Fibroblast of skin of left biceps (primary cell): ENCODE measurements at places on chromosomes 5 and 9.

DNA sequence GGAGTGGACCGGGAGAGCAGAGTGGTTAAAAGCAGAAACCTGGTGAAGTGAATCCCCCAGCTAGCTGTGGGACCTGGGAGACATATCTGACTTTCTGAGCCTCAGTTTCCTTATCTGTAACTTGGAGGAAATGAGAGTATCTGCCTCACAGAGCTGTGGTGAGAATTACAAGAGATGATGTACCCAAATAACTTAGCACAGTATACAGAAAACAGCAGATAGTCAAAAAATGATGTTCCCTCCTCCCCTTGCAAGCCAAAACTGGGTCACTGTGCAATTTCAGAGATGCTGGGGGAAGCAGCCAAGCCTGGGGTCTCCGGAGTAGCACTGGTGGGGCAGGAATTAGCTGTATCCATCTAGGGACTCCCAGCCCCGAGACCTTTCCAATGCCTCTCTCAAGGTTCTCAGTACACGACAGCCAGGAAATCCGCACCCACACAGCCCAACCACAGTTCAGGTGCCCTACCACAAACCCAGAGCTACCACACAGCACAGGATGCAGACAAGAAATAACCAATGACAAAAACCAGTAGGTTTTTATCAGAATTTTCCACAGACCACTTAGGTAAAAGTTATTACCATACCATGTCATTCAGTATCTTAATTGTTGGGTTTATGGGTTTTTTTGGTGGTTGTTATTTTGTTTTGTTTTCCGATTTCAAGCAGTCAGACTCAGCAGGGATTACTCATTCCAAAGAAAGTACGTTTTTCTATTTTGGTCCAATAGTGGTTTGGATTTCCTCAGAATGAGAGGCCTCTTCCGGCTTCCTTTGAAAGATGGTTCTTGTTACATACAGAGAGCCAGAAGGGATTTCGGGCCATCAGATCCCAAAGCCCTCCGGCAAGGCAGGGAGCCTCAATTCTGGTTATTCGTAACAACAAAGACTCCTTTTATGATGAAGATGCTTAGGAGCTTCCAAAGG, 4.9 kb upstream of the HRH2 start:
- no peak for DNase-seq

DNA sequence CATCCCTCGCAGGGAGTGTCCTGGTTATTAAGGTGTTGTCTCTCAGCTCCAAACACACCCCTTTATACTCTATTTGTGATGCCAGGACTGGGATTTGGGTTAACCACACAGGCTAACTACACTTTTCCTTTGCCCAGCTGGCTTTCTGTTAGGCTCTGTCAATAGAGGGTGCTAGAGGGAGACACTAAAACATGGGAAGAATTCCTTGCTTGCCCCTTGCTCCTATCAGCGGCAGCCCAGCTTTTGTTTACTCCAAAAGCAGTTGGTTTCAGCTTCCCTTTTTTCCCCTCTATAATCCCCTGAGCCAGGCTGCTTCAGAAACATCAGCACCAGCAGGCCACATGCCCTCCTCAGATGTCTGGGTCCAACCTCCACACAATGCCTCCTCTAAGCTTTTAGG, 297.1 kb downstream of the KCTD16 start:
- no peak for DNase-seq

DNA sequence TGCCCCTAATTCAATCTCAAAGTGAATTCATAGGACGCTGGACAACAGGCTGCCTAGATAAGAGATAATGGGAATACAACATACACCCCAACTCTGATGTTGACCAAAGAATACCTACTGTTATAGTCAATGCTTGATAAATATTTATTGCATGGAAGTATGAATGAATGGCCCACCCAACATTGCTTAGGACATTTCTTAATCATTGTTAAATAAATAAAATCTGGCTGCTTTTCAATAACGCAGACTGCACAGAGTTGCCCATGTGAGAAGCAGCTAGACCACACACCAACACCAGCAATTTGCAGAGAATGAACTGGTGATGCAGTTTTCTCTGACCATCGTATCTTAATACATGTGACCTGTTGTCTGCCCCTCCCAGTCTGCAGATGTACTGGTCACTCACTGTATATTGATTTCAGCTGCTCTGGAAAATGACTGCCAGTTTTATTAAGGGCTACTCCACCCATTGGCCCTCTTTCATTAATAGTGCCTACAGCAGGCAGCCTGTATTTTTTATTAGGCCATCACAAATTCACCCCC, 236.2 kb upstream of the WWC1 start:
- DNase-seq: no peak

- no peak for DNase-seq
These were observed 93.6 kb upstream of the ALDH1B1 start for GRCh38 chr9:38298904-38299303.

GRCh38 chr9:90905822-90906221, 104.2 kb downstream of the SYK start:
- DNase-seq: no peak

- no peak for DNase-seq
These were observed 7.0 kb downstream of the HEMGN start for GRCh38 chr9:97930972-97931371.

GRCh38 chr5:78547731-78548615, 100.6 kb downstream of the LHFPL2 start:
- DNase-seq: peak; percentile 89

DNA sequence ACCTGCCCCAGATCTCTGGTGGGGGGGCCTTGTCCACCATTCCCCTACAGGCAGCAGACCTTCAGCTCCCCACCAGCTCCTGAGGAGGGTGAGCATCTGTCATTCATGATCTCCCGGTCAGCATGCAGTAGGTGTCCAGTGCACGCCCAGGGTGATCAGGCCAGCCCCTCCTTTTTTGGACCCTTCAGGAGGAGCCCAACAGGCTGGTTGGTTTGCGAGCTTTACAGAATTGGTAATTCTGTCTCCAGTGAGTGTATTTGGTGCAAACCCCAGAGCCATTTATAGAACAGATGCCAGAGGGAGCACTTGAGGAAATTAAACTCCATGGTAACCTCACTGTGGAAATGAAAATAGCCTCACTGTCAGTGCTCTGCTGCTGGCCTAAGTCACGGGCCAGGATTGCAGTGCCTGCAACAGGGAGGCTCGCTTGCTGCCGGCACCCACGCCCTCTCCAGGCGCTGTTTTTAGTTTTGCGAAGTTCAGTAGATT, 23.4 kb downstream of the WNK2 start:
- no peak for DNase-seq

DNA sequence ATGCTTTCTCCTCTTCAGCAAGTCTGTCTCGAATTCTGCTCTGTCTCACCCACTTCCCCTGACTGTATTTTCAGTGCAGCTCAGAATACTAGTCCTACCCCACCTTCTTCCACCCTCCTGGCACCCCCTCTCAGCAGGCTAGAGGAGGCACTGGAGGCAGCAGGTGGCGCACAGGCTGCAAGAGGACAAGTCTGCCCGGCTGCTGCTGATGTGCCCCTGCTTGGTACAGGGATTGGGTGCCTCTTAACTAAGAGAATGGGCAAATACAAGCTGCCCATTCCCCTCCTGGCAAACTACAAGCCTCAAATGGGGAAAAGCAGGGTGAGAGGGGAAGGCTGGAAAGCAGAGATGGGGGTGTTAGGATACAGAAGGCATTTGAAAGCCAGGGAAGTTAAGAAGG, 5.1 kb downstream of the TLN1 start:
- DNase-seq: no peak

DNA sequence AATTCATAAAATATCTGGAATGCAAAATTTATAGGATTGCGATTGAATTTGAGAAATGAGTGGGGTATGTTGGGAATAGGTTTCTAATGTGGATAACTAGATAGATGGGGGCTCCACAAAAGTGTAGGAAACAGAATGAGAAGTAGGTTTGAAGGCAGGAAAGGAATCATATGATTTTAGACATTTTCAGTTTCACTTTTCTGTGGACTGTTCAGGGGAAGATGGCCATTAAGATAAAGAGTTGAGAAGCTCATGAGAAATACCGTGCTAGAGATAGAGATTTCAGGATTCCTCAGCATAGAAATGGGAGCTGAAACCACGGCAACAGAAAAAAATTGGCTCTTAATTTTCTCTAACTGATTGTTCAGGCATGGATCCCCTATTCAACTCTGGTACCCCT, 163.4 kb upstream of the CD180 start:
- DNase-seq: no peak

- no peak for DNase-seq
These were observed 16.2 kb downstream of the QSOX2 start for GRCh38 chr9:136229096-136230065.

DNA sequence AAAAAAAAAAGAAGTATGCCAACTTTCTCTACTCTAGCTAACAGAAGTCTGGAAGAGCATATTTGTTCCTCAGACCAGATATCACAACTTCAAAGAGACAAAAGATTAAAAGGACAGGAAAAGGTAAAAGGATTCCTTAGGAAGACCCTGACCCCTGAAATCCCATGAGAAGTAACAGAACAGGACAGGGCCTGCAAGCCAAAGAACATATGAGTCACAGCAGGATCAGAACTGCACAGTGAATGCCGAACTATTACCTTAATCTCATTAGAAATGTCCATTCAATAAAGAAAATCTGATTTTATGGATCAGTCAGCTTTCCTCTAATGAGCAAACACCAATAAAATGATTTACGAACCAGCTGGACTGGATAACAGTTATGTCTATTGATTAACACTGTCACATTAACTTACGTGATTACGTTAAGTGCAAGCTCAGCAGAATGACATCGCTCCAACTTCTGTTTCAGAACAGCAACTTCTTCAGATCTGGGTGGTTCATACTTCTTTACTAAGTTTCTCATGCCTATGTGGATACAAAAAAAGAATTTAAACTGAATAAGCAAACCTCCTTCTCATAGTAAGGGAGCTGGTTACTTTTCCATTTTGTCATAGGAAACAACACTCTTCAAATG, 13.6 kb downstream of the CCNH start:
- DNase-seq: no peak

- no peak for DNase-seq
These were observed 13.1 kb downstream of the DAP start for GRCh38 chr5:10747678-10748622.

DNA sequence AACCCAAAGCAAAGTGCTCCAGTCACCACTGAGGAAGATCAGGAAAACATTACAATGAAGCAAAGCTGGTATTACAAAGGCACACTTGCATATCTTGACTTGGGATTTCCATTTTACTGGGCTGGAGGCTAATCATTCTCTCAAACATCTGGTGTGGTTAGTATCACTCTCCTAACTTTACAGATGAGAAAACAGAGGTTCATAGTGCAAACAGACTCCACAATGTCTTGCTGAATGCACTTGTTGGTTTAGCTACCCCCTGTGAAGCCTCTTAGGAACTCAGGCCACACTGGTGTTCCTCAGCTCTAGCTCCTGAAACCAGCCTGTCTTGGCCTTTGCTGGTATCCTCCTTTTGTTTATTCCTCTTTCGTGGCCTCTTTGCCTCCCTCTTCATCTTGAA, 29.5 kb upstream of the SMAD5 start:
- no peak for DNase-seq

GRCh38 chr5:170427672-170428236, 38.6 kb upstream of the KCNMB1 start:
- peak; percentile 20 for DNase-seq

DNA sequence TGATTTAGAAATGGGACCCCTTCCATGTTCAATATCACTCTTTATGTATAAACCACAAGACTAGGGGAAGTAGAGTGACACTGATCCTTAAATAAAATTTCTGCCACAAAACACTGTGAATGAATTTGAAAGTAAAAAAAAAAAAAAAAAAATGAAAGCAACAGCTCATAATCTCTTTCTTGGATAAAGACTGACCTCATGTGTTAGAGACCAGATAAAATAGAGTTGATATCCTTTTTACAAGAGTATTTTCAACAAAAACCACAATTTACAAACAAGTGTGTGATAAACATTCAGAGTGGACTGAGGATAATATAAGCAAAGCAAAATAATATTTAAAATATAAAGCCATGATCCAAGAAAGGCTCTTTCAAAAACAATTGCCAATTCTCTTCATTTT, 180.2 kb downstream of the FBXL17 start:
- no peak for DNase-seq

- DNase-seq: no peak
These were observed 57.8 kb downstream of the RORB start for GRCh38 chr9:74554751-74555419.

GRCh38 chr9:19456426-19456825, 47.6 kb downstream of the ACER2 start:
- DNase-seq: no peak

GRCh38 chr5:174145821-174146220, 100.3 kb downstream of the NSG2 start:
- DNase-seq: no peak

DNA sequence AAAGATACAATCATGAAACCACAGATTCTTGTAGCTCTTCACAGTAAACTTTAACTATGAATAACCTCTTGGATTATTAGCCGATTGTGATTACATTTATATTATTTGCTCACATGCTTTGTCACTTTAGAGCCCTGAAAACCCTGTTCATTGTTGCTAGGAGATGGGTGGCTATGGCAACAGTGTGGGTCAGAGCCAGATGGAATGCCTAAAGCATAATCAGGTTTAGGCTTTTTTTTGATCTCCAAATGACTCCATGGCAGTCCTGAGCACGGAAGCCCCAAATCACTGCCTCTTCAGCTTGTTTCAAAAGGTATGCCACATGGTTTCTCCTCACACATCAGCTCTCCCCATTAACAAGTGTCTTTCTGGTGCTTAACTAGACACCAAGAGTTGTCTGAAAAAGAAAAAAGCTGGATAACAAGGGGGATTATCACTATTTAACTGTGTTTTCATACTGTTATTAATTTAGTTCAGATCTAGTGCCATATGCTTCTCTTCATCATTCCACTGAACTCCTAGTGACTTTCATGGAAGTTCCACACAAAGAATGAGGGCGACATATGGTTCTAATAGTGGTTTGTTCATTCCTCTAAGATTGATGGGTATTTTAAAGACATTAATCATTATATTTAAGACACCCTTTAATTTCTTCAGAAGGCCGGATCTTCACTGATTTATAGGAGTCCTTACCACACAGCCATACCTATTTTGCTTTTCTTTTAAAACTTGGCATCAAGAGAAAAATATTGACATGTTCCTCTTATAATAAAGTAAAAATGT, 88.8 kb upstream of the PAM start:
- DNase-seq: peak; percentile 63

- no peak for DNase-seq
These were observed 6.6 kb upstream of the ERMP1 start for GRCh38 chr9:5839572-5839902.

- DNase-seq: no peak
These were observed 10.4 kb upstream of the ACTBL2 start for GRCh38 chr5:57493034-57493433.

GRCh38 chr5:109962882-109963603, 273.3 kb downstream of the MAN2A1 start:
- DNase-seq: no peak

GRCh38 chr5:36392186-36392585, 90.5 kb upstream of the RANBP3L start:
- DNase-seq: no peak
